ENCODE measurements at places on chromosomes 3 and 15.

DNA sequence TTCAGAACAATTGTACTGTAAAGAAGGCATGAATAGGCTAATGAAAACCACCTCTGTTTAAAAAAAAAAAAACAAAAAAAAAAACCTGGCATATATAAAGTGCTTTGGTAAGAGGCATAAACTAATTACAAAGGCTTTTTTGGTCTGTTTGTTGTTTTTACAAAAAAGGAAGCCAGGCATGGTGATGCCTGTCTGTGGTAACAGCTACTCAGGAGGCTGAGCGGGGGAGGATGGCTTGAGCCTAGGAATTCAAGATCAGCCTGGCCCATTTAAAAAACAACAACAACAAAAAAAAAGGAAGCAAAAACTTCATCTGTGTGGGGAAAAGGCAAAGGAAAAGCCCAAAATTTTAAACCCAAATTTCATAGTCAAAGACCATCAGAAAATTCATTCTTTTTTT lies 47.0 kb downstream of the OSBPL10 start:
- DNase-seq, result no peak

DNA sequence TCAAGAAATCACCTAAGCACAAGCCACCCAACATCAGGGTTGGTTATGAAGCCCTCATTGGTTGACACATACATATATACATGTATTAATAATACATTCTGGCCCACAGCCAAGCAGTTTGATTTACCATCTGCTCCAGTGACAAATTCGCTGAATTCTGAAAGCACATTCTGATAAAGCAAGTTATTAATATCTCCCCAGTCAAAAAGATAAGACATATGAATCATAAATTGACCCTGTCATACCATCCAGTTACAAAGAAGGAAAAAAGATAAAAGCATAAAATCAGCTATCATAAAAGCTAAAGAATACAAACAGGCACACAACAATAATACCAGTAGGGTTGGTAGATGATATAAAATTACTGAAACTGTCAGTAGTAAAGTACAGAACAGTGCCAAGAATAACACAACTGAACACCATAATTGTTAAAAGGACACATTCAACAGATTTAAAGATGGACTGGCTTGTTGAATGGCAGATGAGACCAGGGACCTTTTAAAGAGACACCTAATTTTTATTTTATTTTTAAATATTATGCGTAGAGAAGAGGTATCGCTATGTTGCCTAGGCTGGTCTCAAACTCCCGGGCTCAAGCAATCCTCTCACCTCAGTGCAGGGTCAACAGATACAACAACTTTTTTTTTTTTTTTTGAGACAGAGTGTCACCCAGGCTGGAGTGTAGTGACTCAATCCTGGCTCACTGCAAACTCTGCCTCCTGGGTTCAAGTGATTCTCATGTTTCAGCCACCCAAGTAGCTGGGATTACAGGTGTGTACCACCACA lies 7.7 kb downstream of the SNX4 start:
- peak; percentile 78 for DNase-seq

GRCh38 chr15:92616621-92617548 lies 38.7 kb downstream of the FAM174B start:
- DNase-seq, result no peak

DNA sequence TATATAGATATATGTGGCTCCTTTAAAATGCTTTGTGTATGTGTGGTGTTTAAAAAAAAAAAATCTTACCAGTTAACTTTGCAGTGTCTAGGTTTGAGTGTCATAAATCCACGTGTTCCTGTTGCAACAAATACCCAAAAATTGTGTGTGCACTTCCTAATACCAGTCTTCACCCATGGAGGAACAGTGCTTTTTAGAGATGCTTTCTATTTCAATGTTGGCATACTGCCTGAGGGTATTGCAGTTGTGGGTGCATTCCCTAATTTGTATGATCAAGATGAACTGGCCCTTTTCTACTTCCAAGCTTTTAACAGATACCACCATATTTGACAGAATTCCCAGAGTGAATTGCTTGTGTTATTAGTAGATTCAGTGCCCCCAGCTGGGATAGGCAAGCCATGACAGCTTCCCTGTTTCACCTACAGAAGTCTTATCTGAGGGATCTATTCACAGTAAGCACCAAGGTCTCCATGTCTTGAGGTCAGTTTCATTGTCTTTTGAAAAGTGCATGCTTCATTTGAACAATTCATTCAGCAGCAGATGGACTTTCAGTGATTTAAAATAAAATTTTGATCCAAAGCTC lies 68.9 kb upstream of the GOLGA6B start:
- peak; percentile 28 for DNase-seq

- peak; percentile 28 for DNase-seq
Measured at GRCh38 chr3:16886303-16886683, 1.5 kb downstream of the PLCL2 start.

DNA sequence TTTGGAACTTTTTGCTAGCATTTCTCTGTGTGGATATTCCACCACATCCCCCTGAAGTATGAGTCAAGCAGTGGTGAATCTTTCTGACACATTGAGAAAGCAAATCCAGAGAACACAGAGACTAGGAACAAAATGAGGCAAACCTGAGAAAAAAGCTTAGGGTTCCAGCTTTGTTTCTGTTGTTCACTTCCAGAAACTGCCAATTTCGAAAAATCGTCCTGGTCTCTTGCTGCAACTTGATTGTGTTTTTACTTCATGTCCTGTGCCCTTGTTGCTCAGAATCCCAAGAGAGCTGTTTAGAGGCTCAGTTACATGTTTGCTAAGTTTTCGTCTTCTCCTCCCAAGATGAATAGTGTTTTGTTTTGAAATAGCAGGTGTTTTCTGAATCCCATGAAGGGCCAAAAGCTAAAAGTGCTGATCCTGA lies 13.7 kb downstream of the MAP2K1 start:
- DNase-seq, result no peak

- DNase-seq, result no peak
Measured at GRCh38 chr3:60386306-60386705, 864.9 kb downstream of the FHIT start.

DNA sequence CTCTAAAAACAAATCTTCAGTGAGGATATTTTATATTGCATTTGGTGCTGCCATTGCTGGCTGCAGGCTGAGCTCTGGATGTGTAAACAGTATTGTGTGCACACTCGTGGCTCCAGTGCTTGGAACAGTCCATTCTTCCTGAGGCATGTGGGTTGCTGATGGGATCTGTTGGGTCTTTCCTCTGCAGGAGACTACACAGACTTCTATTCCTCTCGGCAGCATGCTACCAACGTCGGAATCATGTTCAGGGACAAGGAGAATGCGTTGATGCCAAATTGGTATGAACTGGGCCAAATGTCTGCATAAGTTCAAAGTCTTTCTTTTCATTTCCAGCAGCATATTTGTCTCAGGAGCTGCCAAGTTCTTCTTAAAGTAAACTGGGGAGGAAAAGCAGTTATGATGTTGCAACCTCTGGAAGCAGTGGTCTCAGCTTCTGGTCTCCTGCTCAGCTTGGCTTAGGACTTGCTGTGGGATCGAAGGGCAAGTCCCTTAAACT lies 9.3 kb downstream of the FAH start:
- no peak for DNase-seq

- no peak for DNase-seq
Measured at GRCh38 chr3:160227419-160227818, 2.2 kb downstream of the C3orf80 start.
